Stimulated activated CD4-positive, alpha-beta T cell treated with anti-CD3 and anti-CD28 coated beads, Interleukin-2, amount 100 ng/mL, for 48 hours (primary cell): ENCODE measurements at places on chromosomes 4 and X.

GRCh38 chr4:108366716-108367115 lies 198.0 kb upstream of the LEF1 start:
- DNase-seq, result no peak

DNA sequence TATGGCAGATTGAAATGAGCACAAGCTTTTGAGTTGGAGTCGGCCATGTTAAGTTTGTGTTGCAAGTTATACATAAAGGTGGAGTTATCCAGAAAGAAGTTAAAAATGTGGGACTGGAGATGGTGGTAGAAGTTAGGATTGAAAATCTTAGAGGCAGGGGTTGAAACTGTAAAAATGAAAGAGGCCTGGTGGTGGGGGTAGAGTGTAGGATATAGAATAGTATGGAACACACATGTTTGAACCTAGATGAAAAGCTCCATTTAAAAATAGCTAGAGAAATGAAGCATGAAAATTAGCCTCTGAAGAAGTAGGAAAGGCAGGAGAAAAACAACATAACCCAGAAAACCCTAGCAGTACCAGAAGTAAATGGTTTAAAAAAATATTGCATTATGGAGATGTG lies 131.8 kb upstream of the ENPEP start:
- DNase-seq, result no peak

DNA sequence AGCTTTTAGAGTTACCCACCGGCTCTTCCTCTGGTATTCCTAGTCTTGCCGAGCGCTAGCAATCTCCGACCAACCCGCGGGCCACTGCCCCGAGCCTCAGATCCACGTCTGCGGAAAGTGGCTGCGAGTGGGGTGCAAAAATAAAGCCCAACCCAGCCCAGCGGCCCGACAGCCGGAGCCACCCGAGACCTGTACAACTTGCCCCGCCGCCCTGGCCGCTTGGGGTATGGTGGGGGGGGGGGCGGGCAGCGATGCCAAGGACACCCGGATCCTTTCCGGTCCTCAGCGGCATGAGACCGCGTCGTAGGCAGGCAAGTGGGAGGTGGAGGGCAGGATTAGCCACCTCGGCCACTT lies 1.6 kb downstream of the SLITRK4 start:
- DNase-seq, result no peak

DNA sequence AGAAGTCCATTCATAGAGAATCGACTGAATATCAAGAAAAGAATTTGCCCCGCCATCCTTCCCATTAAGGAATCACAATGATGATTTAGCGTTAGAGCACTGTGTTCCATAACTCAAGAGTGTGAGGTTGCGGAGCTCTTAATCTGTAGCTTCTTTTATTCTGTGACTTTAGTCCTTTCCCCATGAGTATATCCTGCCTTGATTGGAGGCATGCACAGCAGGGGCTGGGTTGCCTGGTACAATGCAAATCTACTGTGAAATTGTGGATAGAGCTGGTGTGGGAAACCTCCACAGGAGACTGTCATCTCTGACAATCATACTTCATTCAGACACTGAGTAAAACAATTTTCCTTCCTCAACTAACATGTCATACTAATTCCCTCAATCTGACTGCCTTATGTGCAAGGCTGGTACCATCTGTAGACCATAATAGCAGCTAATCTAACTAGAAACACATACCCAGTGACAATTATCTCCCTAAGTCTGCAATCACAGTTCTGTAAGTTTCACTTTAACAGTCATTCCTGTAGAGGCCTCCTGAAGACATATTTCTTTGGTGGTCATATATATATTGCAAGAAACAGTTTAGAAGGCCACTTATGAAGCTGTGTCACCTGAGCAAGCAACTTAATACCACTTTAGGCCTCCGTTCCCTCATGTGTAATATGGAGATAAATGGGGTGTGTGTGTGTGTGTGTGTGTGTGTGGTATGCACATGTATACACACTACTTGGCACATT lies 355.2 kb upstream of the FAM241A start:
- no peak for DNase-seq

GRCh38 chrX:19906293-19906692 lies 18.9 kb upstream of the SH3KBP1 start:
- no peak for DNase-seq

- DNase-seq, result no peak
Observed at GRCh38 chr4:38468339-38468866, 195.6 kb upstream of the KLF3 start.

DNA sequence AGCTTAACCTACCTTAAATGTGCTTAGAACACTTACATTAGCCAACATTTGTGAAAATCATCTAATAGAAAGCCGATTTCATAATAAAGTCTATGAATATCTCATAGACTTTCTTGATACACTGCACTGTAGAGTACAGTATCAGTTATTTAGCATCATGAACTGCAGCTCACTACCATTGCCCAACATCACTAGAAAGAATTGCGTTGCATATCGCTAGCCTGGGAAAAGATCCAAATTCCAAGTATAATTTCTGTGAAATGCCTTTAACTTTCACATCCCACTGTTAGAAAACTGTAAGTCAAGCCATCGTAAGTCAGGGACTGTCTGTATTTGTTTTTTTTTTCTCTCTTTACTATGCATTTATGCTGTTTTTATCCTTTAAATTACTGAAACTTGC lies 918.6 kb upstream of the PABPC4L start:
- DNase-seq, result no peak

DNA sequence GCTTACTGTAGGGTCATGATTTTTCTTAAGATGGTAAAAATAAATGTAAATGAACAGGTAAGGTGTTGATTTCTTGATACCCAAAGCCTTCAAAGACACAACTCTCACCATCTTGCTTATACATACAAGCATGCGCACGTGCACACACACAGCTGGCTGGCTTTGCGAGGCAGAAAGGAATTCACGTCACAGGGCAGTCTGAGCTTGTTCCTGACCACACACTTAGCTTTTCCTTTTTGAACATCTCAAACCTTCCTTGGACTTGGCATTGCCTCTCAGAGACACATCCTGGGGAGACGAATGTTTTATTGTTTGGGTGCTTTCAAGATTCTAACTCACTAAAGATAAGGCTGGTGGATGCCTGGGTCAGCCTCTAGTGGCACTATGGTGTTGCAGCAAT lies 175.0 kb downstream of the NHS start:
- no peak for DNase-seq

- no peak for DNase-seq
Observed at GRCh38 chrX:17021851-17022604, 75.6 kb downstream of the REPS2 start.

- DNase-seq, result no peak
Observed at GRCh38 chr4:82508806-82509428, 52.9 kb downstream of the TMEM150C start.
